ENCODE measurements at places on chromosomes 11 and 22. TPM values are rescaled to one million over a fixed set of nuclear protein-coding genes. Genes with fewer than 3 reads are reported as not detected.

- DNase-seq: peak; percentile 61
Observed at GRCh38 chr11:69461272-69461962, 20.0 kb upstream of the LINC01488 start.

DNA sequence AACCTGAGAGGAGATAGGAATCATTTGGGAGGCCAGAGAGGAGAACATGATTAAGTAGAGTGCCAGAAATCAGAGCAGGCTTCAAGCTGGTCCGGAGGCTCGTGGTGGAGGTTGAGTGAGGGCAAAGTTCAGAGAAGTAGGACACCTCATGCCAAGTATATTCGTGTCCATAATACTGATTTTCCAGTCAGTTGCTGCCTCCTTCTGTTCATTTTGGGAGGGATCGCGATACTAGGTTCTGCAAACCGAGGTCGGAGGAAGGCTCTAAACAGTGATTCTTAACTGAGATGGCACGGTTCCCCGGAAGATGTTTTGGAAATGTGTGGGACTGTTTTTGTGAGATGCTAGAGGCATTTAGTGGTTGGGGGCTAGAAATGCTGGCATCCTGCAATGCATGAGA, 13.6 kb upstream of the CD3E start:
- no peak for DNase-seq

- no peak for DNase-seq
Observed at GRCh38 chr11:122637541-122637940, 18.0 kb upstream of the UBASH3B start.

- DNase-seq: no peak
Observed at GRCh38 chr11:10355257-10355661, 50.4 kb downstream of the ADM start.

The LRRC32 gene
- total RNA-seq: 130 TPM

The OR52A1 gene
- not detected for total RNA-seq

The GUCY1A2 gene
- 7.5 TPM for total RNA-seq

The PKP3 gene
- total RNA-seq: not detected

Measured in aorta (tissue), 5 donors.